NCI-H2171 (cell line): ENCODE measurements at places on chromosomes 6 and 20.

DNA sequence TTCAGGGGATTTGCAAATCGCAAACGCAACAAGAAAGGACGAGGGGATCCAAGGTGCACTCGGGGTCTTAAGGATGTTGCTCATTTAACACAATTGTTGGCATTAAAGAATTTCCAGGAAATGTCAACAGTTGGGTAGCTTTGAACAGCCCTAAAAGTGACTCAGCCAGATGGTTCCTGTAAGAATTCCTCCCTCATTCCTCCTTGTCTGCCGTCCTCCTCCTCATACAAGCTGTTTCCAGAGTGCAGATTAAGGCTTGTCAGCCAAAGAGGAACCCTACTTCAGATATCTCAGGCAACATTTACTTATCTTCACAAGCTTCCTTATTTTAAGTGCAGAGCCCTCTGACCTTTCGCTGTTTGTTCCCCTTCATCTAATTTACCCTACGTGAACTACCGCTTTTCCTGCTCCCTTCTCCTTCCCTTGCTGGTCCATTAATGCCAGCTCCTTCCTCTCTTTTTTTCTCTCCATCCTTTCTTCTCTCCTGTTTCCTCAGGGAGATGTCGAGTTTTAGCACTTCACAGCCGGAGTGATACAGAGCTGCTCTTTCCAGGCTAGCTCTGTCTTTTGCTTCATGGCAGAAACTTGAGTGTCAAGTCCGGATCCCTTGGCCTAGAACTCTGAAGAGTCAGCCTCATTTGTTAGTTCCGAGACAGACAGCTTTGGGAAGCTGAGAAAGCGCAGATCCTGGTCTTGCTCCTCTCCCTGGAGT is 26.1 kb upstream of the TBC1D7 start:
- DNase-seq: no peak

DNA sequence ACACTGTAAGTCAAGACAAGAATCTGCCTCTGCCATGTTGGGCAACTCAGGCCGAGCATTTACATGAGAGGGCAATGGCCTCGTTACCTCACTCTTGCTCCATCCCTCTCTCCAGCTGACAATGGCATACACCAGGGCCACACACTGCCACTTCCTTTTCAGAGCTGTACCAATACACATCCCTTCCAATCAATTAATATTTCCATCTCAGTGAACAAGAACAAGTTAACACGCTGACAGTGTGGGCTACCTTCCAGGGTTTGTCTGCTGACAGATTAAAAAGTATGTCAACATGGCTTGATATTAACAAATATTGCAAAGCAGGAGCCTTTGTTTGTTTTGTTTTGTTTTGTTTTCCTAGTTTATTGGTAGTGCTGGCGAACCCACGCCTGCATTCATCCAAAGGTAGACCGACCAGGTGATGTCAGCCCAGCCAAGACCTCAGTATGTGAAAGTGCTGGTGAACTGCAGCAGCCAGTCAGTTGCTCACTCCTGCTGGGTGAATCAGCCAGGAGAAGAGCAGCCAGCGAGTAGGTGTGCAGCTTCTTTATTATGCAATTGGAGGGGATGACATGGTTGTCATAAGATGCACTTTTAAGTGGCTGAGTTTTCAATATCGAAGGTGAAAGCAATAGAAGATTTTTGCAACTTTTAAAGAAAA is 487.3 kb upstream of the JARID2 start:
- DNase-seq: no peak

DNA sequence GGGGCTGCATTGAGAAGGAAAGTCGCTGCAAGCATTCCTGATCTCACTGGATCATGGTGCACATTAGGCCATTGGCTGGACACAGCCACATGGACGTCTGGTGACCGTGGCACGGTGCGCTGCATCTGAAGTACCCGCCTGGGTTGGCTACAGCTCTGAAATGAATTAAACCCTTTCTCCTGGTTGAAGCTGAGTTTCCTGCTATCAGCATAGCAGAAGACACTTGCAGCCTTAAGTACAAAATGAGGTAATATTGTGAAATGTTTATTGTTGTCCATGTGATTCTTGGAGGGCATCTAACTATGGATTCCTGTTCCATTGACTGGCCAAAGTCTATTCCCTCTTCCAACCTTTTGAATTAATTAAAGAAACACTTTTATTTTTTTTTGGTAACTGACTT is 89.8 kb upstream of the ADTRP start:
- DNase-seq: no peak

GRCh38 chr20:18669241-18670019 is 81.6 kb downstream of the DTD1 start:
- no peak for DNase-seq

- no peak for DNase-seq
Observed at GRCh38 chr6:11497107-11497506, 40.4 kb upstream of the TMEM170B start.

- no peak for DNase-seq
Observed at GRCh38 chr6:6494677-6495076, 93.8 kb upstream of the LY86 start.

DNA sequence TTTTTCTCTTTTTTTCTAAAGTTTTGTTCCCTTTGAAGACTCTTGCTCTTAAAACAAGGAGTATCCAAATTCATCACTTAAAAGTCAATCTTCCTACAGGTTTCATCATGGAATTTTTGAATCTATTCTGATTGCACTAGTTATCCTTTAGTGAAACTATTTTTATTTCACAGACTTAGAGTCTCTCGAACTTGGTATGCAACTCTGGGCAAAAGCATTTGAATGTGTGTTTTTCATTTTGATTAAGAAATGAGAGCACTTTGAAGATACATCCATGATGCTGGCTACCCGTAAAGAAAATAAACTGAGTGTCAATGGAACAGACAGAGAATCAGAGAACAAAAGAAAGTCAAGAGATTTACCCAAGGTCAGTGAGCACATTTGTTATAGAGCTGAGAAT is 586.5 kb downstream of the EPM2A start:
- no peak for DNase-seq

- DNase-seq: peak; percentile 76
Observed at GRCh38 chr20:31991339-31991705, 18.9 kb upstream of the CCM2L start.

GRCh38 chr6:114158411-114158810 is 184.4 kb downstream of the HS3ST5 start:
- DNase-seq: no peak

DNA sequence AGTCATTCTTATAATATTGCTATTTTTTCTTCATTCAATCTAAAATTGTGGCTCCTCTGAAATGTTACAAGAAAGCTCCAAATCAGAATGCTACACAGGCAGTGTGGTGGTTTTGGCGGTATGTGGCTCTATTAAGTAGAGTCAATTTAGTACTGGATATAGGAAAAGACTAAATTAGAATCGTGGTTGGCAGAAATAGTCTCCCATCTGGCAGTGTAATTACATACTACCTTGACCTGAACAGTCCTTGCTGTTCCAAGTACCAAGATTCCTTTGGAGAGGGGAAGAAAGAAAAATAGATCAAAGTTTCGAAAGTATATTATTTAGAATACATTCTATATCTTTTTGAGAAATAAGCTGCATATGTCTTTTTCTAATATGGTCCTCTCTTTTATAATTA is 78.2 kb downstream of the C6orf118 start:
- no peak for DNase-seq

DNA sequence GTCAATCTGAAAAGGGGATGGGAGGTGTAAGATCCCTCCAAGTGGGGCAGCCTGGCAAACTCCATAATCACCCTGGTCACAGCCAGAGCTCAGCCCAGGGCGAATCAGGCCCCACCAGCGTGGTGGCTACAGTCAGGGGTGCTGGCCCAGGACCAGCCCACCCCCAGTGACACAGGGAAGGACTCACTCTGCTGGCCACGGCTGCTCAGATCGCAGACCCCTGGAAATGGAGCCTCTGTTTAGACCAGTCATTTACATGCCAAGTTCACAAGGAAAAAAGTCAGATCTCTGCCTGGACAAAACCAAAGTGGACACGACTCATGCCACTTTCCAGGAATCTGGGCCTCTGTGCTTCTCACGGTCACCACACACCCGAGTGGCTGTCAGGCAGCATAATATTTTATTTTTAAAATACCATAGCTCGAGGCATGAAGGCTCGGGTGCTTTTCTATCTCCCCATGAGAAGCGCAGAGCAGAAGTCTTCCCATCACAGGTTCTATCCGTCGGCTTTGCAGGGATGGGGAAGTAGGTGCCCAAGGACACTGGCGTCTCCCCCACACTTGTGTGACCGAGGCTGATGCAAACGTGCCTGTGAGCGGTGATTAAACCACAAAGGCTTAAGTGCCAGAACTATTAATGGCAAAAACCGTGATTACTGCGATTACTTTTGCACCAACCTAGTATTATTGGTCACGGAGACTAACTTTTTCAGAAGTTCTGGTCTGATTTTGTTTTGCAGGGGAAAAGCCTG is 13.0 kb downstream of the PXDC1 start:
- DNase-seq: no peak

DNA sequence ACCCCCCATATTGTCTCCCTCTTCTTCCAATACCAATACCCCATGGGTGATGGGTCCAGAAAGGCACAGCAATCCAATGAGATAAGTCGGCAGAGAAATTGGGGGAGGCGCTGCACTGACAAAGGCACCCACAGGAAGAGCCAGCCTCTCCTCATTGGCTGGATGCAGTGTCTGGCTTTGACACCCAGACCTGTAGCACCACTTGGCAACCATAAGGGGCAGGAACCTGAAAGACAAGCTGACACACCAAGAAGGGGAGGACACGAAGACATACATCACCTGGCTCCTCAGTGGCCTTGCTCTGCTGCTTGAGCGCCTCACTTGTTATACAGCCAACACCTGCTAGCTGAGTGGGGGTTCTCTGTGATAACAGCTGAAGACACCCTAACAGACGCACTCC is 19.4 kb upstream of the SLC4A11 start:
- no peak for DNase-seq

- no peak for DNase-seq
Observed at GRCh38 chr6:109087661-109088264, 6.9 kb downstream of the SESN1 start.

DNA sequence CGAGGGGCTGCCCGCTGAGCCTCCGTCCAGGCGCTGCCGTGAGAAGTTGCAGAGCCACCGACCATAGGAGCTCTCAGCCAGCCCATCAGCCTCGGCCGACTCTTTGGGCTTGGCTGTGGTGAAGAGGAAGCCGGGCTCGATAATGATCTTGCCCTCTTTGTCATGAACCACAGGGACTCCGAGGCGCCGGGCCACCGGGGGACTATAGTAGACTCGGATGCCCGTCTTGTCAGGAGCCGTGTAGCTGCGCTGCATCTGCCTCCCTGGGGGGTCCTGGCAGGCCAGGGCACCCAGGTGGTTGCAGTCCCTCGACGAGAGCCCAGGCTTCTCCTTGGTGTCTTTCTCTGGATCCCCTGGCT is 20.5 kb upstream of the DSN1 start:
- no peak for DNase-seq

DNA sequence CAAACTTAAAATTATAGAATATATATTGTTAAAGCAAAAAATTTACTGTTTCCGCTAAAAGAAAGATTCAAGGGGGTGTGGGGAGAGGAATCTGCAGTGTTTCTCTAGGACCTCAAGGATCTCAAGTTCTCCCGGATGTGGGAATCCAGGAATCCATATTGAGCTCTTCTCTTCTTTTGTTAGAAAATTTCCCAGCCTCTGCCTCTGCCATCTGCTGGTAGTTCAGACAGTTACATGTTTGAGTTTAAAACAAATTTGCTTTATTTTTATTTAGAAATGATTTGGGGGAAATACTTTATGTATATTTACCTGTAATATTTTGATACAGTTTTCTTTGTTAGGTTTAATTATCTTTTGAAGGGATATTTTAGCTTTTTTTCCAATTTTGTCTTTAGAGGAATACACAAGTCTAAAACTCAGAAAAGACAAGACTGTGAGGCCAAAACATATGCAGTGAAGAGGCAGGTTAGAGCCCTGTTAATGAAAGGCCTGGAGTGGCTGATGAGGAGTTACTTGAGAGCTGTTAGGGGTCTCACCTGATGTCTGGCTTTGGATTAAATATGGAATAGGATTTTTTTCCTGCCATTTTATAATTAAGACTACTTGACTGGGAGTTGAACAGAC is 268.8 kb downstream of the ARID1B start:
- no peak for DNase-seq

DNA sequence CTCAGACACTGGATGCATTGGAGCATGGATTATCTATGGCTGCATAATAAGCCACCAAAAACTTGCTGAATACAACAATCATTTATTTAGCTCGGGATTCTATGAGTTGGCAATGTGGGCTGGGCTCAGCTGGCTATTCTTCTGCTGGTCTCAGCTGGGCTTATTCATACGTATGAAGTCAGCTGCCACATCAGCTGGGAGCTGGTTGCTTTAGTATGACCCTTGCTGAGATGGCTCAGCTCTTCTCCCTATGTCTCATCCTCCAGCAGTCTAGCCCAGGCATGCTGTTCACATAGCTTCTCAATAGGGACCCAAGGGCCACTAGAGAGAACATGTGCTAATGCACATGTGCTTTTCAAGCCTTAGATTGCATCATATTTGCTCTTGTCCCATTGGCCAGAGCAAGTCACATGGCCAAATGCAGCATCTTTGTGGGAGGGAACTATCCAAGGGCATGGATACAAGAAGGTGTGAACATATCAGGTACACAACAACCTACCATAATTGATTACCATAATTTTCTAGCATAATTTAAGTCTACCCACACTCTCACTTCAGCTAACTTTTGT is 444.6 kb downstream of the KIF16B start:
- no peak for DNase-seq

- no peak for DNase-seq
Observed at GRCh38 chr6:148443798-148444560, 101.3 kb downstream of the SASH1 start.

DNA sequence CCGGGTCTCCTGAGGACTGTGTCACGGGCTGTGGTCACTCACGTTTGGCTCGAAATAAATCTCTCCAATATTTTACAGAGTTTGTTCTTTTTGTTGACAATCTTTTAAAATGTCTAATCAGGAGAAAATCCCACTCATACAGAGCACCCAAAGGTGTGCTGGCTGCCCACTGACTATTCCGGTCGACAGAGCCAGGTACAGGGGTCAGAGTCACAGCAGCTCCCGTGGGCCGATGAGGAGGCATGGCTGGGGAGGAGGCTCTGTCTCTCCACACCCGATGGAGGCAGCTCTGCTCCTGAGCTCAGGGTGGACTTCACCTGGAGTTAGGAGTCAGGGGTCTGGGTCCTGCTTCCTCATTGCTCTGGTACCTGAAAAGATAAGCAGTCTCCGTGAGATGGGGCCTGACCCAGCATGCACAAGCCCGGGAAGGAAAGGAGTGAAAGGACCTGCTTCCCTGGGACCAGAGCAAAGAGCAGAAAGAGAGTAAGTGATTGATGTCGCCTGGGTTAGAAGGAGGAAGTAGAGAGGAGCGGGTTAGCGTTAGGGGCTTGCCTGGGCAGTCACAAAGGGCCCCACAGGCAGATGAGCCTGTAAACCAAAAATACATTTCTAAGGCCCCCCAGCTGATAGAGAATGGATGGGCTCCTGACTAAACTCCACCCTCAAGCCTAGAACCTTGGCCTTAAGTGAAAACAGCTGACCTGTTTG is 53.5 kb upstream of the UNC93A start:
- no peak for DNase-seq

GRCh38 chr20:63700199-63701050 is 4.0 kb downstream of the TNFRSF6B start:
- DNase-seq: no peak

GRCh38 chr20:20297181-20297580 is 70.7 kb upstream of the INSM1 start:
- DNase-seq: no peak
